A172 (cell line): ENCODE measurements at places on chromosomes 7 and 10.

DNA sequence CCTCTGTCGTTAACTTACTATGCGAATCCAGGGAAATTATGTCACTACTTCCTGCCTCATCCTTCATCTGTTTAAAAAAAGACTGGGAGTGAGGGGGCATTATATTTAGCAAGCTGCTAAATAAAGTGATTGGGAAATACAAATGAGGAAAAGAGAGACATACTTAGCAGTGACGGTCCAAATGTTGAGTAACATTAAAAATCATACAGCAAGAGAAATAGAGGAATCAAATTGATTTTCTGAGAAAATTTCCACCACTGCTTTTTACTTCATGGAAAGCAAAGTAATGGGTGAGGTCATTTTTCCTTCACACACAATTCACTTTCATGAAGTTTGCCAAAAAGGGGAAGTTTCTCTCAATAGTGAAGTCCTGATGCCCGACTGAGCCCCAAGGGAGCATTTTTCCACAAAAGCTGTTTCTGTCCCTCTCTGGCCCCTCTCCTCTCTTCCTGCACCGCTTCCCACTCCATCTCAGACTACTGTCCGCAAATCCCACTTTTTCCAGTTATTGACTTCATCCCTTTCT, 61.9 kb upstream of the ADO start:
- DNase-seq: no peak

DNA sequence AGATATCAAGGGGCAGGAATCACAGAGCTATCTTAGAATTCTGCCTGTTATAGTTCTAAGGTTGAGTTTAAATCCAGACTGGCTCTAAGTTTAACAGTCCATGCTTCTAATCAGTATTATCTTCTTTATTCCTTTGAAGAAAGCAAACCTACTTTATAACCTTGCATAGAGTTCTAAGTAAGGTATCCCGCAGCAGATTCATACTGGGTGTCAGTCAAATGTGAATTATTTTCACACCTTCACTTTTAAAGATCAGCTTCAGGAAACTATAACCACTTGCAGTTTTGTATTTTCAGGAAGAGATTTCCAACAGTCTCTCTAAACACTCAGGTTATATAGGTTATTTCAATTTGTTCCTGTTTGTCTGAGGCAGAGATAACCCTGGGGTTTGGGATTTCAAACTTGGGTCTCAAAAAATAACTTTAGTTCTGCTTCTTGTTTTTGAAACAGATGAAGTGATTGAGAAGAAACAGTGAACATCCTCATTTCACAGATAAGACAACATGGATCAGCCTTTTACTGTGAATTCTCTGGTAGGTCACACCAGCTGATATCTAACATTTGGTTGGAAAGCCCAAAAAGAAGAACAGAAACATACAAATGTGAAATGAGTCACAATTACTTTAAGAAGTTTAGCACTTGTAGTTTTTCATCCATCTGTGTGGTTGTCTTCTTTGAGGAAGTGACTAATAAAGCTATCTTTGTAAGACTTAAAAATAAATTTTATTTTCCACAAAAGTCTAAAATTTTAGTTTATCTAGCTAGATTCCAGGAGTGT, 21.4 kb downstream of the STAMBPL1 start:
- DNase-seq: peak; percentile 44

DNA sequence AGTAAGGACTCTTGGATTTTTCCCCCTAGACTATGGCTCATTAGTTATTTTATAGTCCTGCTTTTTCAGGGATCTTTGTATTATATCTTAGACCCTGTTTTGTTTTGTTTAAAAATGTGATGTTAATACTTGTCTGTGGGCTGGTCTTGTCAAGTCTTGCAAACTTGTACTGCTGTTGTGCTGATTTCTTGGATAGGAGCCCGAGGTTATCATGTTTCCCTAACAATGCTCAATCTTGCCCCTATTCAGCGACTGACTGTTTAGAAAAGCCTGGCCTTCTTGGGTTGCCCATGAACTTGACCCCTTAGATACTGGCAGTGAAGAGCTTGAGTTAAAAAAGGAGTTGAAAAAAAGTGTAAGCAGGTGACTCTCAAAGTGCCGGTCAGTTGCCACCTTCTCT, 115.7 kb downstream of the KIAA1217 start:
- DNase-seq: no peak

- DNase-seq: no peak
Observed at GRCh38 chr7:135074096-135074495, 73.8 kb upstream of the TMEM140 start.

DNA sequence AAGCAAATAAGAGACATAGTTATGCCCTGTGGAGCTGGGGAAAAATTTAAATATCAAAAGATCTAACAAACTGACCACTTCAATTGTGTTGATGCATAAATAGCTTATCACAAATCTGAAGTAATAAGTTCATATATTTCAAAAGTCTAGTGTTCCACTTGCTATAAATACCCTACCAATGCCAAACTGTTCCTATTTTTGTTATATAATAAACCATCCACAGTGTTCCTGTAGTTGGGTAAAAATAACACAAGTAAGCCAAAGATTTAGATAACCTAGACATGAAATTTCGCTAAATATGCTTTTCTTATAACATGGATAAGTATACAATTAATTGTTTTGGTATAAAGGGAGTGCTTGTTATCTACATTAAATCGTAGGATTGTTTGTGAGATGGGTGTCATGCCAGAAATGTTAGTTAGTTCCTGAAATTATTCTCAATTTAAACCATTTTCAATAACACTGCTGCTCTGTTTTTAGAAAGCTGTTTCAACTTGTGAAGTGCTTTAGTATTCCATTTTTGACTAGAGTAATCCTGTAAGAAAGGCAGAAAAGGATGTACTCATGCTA, 85.5 kb downstream of the CACNA2D1 start:
- DNase-seq: no peak

GRCh38 chr10:45241865-45242520, 73.4 kb downstream of the OR13A1 start:
- DNase-seq: no peak

DNA sequence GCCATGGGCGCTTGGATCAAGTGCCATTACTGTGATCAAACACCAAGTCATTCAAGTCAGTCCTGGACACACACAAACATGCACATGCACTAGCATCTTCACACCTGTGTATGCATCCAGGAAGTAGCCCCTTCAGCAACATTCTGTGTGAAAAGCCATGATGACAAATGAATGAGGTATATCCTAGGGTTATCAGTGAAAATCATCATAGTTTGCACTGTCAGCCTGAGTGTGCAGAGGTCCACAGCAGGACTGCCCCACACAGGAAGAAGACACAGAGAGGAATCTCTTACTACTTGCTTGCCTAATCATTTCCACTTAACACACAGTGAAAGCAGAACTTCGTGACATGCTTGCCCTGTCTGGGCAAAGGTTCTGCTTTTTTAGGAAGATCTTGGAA, 184.0 kb upstream of the ADO start:
- no peak for DNase-seq

- DNase-seq: no peak
Observed at GRCh38 chr10:125002423-125003145, 60.7 kb downstream of the ZRANB1 start.

DNA sequence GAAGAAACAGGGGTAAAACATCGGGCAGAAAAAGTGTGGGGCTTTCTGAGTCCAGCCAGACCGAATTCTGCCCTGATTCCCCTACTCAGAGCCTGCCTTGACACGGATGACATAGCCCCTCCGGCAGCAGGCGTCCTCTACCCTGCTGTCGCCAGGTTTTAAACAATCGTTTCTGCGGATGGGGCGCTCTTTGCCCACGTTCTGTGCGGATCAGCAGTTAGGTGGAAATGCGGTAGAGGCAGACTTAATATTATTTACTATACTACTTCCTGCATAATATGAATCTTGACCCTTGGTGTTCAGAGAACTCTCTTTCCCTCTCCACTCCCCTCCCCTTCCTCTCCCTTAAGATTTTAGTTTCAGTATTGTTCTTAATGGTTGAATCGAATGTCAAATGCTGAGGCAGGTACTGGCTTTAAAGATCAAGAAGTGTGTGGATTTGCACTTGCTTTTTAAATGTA, 2.4 kb downstream of the GATA3 start:
- no peak for DNase-seq

DNA sequence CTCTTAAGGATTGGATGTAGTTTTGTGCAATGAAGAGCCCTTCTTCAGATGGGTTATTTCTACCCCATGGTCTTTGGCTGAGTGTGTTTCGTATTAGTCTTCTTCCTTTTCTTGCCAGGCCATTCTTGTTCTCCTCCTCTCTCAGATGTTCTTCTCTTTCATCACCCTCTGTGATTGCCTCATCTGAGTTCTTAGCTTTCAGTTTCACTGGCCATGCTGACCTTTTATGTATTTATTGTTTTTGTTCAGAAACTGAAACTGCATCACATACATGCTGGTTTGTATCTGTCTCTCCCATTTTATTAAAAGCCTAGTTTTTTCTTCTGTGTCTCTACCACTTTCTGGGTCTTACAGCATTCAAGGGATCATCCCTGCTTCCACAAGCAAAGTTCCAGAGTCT, 21.7 kb upstream of the PCGF5 start:
- DNase-seq: no peak

- peak; percentile 20 for DNase-seq
Observed at GRCh38 chr10:77041636-77042258, 595.9 kb downstream of the KCNMA1 start.

DNA sequence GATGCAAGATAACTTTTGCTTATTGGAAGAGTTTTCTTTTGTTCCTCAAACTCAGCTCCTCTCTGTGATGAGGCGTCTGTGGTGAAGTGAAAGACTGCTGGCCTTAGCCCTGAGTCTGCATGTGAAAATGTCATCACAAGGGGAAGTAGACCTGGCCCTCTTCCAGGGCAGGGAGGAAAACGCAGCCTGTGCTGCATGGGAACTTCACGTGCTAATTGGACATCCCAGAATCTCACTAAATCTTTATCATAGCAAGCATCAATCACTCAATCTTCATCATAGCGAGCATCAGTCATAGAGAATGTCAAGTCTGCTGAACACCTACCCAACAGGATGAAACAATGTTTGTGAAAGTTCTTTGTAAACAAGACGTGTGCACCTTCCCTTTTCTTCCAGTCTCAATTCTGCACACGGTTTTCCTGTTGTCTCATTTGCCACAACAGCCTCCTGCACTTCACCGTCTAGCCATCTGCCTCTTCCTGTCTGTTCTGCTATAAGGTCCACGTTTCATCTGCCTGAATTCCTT, 314.6 kb downstream of the FRMD4A start:
- DNase-seq: no peak
